ENCODE measurements at places on chromosomes 4 and X.

- no peak for DNase-seq
These were observed 833.2 kb downstream of the CCSER1 start for GRCh38 chr4:90960433-90960832.

- peak; percentile 8 for DNase-seq
These were observed 165.6 kb upstream of the S100G start for GRCh38 chrX:16484338-16484737.

GRCh38 chr4:145936997-145937901 lies 1.4 kb downstream of the ZNF827 start:
- peak; percentile 45 for DNase-seq

DNA sequence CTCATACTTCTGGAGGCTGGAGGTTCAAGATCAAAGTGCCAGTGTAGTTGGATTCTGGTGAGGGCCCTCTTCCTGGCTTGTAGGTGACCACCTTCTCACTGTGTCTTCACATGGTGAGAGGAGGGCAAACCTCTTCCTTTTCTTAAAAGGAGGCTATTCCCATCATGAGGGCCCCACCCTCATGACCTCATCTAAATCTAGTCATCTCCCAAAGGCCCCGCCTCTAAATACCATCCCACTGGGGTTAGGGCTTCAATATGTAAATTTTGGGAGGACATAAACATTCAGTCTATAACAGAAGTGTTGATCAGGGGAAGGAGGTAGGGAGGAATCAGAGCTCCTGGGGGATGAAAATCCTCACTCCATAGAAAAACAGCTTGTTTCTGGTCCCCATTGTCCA lies 60.8 kb upstream of the DIPK2B start:
- DNase-seq, result no peak
